ENCODE measurements at places on chromosomes 2 and 18. TPM values are rescaled to one million over a fixed set of nuclear protein-coding genes. Genes with fewer than 3 reads are reported as not detected.

DNA sequence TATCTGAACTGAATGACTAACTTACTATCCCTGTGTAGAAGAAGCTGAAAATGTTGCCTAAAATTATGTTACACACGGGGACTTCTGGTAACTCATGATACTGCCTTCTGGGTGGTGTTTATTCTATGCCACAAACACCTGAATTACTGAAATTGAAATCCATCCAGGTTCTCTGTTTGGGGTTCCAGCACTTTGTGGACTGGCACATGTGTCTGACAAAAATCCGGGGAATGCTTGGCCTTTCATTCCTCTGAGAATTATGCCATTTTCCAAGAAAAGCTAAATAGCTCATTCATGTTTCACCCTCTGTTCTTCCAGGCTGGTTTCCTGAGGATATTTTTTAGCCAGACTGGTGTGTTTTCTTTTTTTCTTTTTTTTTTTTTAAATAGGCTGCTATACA lies 59.5 kb upstream of the POU3F3 start:
- no peak overlapping the region for H3K4me3 ChIP-seq
- H3K27me3 ChIP-seq, result peaks cover 5% of the 10 kb centered on the region
- H3K27ac ChIP-seq, result no peak overlapping the region
- DNase-seq, result no peak

The AMER3 gene
- total RNA-seq, result not detected

The CRYGB gene
- total RNA-seq, result not detected

GRCh38 chr2:24925815-24926214 lies 5.8 kb upstream of the ADCY3 start:
- H3K4me3 ChIP-seq, result no peak overlapping the region
- no peaks in the 10 kb centered on the region for H3K36me3 ChIP-seq
- DNase-seq, result no peak
- peaks cover 6% of the 10 kb centered on the region for H3K4me1 ChIP-seq
- no peaks in the 10 kb centered on the region for H3K27me3 ChIP-seq

- H3K4me3 ChIP-seq, result no peak overlapping the region
- no peaks in the 10 kb centered on the region for H3K36me3 ChIP-seq
- peaks cover 14% of the 10 kb centered on the region for H3K4me1 ChIP-seq
- H3K27me3 ChIP-seq, result no peaks in the 10 kb centered on the region
- DNase-seq, result no peak
Observed at GRCh38 chr2:113118263-113118657, 9.1 kb upstream of the IL1RN start.

The OR6B3 gene
- not detected for total RNA-seq

DNA sequence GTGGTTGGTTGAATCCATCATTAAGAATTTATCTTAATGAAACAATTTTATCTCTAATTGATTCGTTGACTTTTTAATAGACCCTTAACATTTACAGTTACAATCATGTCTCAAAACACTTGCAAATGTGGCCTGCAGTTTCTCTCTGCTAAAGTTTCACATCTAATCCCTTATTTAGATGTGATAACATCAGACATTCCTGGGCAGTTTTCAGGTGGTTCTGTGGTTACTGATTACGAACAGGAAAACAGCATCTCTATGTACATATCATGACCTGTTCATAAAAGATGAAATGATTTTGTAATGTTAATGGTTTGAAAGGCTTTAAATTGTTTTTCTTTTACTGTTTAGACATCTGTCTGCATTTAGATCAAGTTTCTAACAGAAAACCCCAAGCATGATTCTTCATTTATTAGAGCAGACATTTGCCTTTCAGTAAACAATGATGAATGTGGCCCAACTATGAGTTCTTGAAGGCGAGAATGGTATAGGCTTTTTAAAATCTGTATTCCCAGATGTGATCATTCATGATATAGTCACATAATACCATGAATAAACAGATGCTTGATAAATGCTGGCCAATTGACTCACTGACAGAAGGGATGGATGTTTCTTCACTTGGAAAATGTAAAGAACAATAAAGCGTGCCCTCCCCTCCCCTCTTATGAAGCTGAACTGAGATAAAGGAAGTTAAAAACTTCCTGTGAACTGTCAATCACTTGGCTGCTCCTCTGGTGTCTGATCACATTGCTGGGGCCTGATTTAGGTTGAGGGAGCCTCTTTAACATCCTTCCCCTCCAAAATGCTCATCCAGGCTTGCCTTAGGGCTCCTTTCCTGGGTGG lies 3.5 kb downstream of the CAPN14 start:
- H3K4me3 ChIP-seq, result no peak overlapping the region
- H3K36me3 ChIP-seq, result no peaks in the 10 kb centered on the region

DNA sequence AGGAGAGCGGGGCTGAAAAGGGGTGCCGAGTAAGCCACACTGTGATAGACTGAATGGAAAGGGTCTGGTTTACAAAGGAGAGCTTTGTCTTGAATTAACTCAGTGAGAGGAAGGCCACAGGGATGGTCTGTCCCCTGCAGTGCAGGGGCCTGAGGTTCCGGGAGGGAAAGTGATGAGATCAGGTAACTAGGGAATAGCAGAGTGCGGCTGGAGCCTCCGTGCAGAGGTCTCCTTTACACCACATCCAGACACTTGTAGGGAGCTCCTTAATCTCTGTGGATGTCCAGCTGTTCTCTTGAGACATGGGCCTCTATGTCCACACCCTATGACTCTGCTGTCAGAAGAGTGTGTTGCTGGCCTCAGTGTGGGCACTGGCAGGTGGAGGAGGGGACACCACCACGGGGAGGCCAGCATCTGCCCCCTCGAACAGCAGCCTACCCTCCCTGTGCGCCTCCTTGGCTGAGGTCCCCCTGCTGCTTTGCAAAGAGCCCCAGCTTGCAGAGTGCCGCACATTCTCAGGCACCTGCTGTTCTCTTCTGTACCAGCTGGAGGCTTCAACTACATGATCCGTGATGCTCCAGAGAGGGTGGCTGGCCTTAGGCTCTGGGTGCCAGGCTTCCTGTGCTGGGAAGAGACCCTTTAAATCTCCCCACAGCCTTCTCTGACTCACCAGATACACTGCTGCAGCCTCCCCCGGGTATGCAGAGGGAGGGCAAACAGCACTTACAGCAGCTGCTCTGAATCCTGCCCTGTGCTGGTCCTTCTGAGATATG lies 25.9 kb downstream of the ENOSF1 start:
- no peak overlapping the region for H3K27ac ChIP-seq
- no peak overlapping the region for H3K4me3 ChIP-seq
- peaks cover 15% of the 10 kb centered on the region for H3K4me1 ChIP-seq
- H3K27me3 ChIP-seq, result no peaks in the 10 kb centered on the region
- DNase-seq, result no peak
